H7 (cell line): ENCODE measurements at places on chromosomes 6 and 20.

GRCh38 chr6:143059663-143060353, 881 bp upstream of the AIG1 start:
- peak; percentile 21 for DNase-seq

- DNase-seq, result peak; percentile 5
Measured at GRCh38 chr6:129370268-129370916, 339.6 kb downstream of the ARHGAP18 start.

- DNase-seq, result no peak
Measured at GRCh38 chr6:102381203-102381602, 987.7 kb downstream of the GRIK2 start.

GRCh38 chr6:120996340-120996739, 337.9 kb downstream of the TBC1D32 start:
- no peak for DNase-seq

DNA sequence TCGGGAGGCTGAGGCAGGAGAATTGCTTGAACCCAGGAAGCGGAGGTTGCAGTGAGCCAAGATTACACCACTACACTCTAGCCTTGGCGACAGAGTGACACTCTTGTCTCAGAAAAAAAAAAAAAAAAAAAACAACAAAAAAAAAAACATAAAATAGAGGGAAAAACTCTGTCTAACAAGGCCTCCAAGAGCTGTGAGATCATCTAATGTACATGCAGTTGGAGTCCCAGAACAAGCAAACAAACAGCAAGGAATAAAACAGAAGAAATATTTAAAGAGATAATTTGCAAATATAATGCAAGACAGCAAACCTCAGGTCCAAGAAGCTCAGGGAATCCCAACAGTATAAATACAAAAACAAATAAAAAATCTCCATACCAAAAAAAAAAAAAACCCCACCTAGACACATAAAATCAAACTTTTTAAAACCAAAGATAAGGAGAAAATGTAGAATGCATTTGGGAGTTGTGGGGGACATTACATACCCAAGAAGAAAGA, 35.0 kb upstream of the CCR6 start:
- no peak for DNase-seq

- DNase-seq, result no peak
Measured at GRCh38 chr20:2197166-2197565, 95.5 kb downstream of the STK35 start.

GRCh38 chr6:33171016-33171879, 21.0 kb downstream of the COL11A2 start:
- DNase-seq, result peak; percentile 62

- no peak for DNase-seq
Measured at GRCh38 chr6:127345521-127345920, 2.1 kb upstream of the ECHDC1 start.

DNA sequence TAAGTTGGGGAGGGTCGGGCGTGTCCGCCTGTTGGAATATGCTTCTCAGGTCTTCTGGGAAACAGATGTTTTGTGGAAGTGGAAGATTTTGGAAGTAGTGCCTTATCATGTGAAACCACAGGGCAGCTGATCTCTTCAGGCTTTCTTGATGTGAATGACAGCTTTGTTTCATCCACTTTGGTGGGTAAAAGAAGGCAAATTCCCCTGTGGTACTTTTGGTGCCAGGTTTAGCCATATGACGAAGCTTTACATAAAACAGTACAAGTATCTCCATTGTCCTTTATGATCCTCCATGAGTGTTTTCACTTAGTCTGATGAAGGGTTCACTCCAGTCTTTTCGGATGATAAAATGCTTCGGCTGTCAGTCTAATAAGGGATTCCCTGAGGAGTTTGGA, 4.6 kb downstream of the IRF4 start:
- DNase-seq, result no peak

GRCh38 chr6:168999392-168999791, 254.3 kb downstream of the THBS2 start:
- no peak for DNase-seq

DNA sequence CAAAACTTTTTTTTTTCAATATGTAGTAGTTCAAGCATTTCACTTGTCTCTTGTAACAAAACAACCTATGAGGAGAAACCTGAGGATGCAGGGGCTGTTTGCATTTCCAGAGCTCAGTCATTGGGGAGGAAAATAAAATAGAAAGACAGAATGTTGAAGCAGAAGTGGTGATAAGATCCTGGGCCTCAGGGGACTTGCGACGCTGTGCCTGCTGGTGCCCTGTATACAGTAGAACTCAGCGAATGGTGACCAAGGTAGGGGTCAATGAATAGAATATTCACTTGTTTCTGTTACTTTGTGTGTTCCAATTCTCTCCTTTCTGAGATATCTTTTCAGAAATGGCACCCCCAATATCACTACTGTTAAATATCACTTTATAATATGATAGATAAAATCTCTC, 271.6 kb downstream of the FARS2 start:
- DNase-seq, result no peak

GRCh38 chr6:169211881-169212280, 41.8 kb downstream of the THBS2 start:
- DNase-seq, result no peak

GRCh38 chr6:140438346-140438735, 1063.9 kb upstream of the CITED2 start:
- no peak for DNase-seq

- DNase-seq, result no peak
Measured at GRCh38 chr20:50290808-50291207, 100.2 kb downstream of the CEBPB start.

DNA sequence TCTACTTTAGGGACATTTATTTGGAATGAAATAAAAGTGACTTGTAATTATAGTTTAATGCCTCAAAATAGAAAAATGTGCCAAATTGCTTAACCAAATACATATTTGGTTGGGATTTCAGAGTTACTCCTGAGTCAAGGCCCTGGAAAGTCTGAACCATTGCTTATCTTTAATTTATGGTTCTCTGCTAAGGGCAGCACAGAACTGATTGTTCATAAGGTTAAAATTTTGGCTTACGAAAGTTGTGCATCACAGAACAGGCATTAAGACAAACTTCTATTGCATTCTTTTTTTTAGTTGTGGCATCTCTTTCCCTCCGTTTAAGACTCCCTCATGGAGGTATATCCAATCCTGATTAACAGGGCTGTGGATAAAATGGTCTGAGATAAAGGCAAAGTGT, 92.2 kb upstream of the TENT5A start:
- no peak for DNase-seq

DNA sequence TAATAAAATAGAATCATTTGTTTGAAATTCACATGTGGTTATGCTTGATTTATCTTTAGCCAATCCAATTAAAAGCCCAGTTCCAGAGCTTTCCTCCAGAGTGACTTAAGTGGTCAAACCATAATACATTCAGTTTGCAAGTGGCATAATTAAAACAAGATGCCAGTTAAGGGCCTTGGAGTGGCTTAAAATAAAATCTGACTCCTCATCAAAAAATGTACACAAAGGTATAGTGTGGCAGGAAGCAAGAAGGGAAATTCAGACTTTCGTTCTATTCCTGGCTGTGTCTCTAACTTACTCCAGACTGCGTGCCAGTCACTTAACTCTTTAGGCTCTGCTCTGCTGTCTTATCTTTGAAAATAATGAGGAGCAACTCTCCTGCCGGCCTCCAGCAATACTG, 251.3 kb upstream of the PRND start:
- DNase-seq, result no peak

- no peak for DNase-seq
Measured at GRCh38 chr20:11158589-11158988, 484.8 kb upstream of the JAG1 start.

DNA sequence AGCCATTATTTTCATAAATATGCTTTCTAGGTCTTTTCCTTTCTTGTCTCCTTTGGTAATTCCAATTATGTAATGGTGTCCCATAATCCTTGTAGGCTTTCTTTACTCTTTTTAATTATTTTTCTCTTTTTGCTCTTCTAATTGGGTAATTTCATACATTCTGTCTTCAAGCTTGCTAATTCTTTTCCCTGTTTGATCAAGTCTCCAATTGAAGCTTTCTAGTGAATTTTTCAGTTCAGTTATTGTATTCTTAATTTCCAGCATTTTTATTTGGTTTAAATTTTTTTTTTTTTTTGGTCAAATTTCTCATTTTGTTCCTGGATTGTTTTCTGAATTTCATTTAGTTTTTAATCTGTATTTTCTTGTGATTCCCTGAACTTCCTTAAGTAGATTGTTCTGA, 74.9 kb upstream of the UST start:
- no peak for DNase-seq

GRCh38 chr20:59364611-59365010, 64.2 kb downstream of the EDN3 start:
- DNase-seq, result no peak

- no peak for DNase-seq
Measured at GRCh38 chr6:36114798-36115408, 15.4 kb upstream of the MAPK13 start.

- DNase-seq, result no peak
Measured at GRCh38 chr6:17416806-17417205, 23.4 kb downstream of the CAP2 start.

GRCh38 chr20:32463642-32464400, 105.7 kb downstream of the ASXL1 start:
- DNase-seq, result peak; percentile 88

GRCh38 chr6:75098709-75099108, 107.1 kb downstream of the COL12A1 start:
- DNase-seq, result no peak

- DNase-seq, result peak; percentile 73
Measured at GRCh38 chr6:3239110-3239830, 11.8 kb upstream of the TUBB2B start.

DNA sequence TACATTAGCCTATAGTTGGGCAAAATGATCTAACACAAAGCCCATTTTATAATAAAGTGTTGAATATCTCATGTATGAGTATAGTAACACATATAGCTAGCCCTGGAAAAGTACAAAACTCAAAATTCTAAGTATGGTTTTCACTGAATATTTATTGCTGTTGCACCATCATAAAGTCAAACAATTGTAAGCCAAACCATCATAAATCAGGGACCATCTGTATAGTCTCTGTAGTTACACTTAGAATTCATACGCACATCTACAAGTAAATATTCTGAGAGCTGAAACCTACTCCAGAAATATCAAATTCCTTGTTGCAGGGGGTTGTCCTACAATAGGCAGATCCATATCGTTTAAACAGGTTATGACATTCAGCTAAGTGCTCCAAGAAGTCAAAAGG, 817.3 kb downstream of the BCKDHB start:
- DNase-seq, result no peak

- peak; percentile 50 for DNase-seq
Measured at GRCh38 chr6:21987501-21987957, 309.3 kb downstream of the PRL start.

GRCh38 chr6:108606250-108606690, 45.6 kb downstream of the FOXO3 start:
- DNase-seq, result no peak

DNA sequence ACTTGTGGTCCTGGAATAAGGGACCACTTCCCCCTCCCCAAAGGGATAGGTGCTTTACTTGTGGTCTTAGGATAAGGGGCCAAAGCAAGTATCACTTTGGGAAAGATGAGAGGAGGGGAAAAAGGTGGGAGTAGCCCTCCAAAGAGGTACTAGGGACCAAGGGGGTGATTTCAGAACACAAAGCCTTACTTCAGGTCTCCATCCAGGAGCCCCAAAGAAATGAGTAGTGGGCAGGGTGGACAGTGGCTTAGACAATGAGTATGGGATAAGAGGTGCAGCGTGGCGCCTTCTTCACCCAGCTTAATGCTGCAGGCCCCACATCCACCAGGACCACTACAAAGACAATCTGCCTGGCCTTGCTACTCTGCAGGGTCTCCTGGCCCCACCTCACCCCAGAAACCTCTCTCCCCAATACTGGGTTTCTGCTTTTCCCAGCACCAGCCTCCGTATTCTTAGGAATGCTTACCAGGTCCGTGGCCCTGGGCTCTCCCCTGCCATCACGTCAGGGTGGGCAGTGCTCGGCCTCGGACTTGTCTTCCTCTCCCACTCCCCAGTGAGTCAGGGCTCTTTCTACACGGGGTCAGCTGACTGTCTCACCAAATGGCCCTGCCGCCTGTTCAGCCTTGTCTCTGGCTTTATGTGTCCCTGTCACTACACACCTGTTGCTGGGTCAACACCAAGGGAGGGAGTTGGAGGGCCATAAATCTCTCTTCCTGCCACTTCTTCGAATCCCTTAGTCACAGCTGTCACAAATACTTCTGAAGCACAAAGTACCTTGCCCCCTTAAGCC, 3.1 kb downstream of the NNAT start:
- DNase-seq, result no peak

DNA sequence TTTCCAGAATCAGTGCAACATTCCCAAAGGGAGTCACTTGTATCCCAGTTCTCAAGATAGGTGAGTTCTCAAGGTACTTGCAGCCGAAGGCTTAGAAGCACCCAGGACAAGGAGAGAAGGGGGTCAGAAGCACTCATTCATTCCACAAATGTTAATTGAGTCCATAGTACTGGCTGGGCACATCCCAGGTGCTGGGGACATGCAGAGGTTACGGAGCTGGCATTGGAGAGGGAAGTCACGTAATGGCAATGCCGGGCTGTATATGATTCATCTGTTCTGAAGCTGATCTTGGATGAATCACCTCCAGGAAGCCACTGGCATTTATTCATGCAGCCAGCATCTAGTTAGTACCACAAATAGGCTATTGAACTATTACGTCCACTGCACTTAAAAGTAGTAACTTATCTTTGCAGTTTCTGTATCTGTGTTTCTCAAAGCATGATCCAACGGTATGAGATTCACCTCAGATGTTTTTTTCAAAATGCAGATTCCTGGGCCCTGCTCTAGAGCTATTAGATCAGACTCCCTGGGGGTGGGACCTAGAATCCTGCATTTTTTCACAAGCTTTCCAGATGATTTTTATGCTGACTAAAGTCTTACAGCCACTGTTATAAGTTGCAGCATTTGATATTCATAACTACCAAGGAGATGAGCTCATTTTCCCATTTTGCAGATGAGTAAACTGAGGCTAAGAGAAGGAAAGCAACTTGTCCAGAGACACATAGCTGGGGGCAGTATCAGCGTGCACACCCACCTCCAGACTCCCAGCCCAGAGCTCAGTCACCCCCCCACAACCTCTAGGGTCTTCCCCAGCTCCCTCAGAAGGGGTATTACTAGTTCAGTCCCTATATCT, 44.1 kb upstream of the ID1 start:
- no peak for DNase-seq

- peak; percentile 65 for DNase-seq
Measured at GRCh38 chr20:43243672-43244269, 54.1 kb upstream of the PTPRT start.

- no peak for DNase-seq
Measured at GRCh38 chr20:40672095-40672494, 16.9 kb downstream of the MAFB start.

DNA sequence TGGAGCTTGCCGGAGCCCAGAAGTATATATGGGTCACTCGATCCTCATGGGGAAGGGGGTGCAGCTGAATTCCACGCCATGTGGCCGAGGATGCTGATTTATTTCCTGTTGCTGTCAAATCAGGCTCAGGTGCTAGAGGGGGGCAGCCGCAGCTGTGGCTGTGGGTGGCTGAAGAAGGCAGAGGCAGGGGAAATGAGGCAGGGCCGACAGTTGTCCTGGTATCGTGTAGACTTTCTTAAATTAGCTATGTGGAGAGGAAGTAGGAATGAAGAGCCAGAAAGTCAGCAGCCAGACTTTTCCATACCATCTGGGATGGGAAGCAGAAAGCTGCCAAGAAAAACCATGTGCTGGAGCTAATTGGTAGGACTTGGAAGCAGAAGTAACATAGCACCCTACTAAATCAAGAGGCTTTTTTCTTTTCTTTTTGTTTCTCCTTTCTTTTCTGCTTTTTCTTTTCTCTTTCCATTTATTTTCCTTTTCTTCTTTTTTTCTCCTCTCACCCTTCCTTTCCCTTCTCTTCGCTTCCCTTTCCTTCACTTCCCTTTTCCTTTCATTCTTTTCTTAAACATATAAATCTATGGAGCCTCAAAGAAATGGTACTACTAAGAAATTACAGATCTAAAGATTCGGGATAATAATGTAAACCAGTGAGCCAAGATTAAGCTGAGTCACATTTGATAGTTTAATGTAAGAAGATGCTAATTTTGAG, 90.6 kb upstream of the CD83 start:
- no peak for DNase-seq
